IPS-NIHi11 (cell line): ENCODE measurements at places on chromosomes 1 and 21.

DNA sequence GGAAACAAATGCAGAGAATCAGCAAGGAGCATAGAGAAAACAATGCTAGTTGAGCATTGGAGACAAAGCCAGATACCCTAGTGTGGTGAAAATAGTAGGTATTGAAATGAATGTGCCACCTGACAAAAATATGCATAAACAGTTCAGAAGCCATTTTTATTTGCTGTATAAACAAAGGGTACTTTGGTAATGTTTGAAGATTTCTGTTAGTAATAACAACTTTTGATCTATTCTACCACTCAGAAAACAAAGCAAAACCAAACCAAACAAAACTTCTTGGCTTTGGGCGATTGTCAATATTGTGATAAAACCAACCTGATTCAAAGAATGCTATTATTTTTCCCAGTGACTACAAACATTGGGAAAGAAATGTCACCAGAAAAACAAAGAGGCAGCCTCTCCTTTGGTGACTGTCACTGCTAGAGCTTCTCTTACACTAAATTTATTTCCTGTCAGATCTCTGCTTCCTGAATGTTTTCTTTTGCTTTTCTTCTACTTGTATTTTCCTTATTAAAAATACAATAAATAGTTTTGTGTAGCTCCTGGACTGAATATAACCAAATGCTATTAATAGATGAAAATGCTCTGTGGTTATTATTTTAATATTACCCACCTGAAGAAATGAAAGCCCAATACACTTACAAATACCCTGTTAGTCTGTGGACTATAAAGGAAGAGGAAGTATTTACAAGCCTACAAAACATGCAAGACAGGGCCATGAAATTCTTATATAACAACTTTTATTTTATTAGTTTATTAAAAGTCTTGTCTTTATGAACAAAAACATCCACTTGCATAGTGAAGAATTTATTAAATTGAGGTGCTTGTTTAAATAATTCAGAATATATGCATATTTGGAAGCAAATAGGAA lies 5.7 kb downstream of the ATP6V1G3 start:
- no peak for DNase-seq

DNA sequence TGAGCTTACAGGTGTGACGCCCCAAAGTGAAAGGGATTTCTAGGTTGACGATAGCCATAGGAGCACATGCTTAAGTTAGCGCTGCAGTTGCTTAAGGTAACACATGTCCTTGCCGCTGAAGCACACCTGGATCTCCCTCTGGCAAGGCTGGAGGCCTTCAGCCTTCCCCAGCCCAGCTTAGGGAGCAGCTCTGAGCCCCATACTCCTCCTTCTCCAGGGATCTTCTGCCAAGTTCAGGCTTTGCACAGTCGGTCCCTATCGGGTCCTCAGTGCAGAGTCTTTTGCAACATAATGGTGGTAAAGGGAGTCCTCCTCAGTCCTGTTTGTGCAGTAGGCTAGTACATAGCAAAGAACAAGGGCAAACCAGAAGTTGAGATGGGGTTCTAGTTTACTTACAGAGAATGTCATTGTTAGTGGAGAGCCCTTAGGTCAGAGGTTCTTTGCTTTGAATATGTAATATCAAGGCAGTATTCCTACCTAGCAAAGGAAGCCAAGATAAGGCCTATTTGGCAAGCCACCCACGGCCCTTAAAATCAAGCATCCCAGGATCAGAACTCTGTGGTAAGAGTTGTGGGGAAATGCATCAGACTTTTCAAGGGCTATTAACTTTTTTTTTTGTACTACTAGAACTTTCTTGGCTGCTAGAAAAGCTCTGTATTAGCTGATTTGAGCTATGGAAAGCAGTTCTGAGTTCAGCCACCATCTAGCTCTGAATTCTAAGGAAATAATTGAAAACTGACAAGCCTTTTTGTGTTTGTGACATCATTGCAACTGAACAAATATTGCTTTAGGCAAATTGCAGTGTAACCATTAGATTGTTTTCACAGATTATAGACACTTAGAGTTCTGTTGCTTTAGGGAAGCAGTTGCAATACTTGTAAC lies 1.4 kb downstream of the EVA1C start:
- DNase-seq: no peak

GRCh38 chr1:37630426-37631028 lies 4.2 kb downstream of the RSPO1 start:
- DNase-seq: peak; percentile 45

DNA sequence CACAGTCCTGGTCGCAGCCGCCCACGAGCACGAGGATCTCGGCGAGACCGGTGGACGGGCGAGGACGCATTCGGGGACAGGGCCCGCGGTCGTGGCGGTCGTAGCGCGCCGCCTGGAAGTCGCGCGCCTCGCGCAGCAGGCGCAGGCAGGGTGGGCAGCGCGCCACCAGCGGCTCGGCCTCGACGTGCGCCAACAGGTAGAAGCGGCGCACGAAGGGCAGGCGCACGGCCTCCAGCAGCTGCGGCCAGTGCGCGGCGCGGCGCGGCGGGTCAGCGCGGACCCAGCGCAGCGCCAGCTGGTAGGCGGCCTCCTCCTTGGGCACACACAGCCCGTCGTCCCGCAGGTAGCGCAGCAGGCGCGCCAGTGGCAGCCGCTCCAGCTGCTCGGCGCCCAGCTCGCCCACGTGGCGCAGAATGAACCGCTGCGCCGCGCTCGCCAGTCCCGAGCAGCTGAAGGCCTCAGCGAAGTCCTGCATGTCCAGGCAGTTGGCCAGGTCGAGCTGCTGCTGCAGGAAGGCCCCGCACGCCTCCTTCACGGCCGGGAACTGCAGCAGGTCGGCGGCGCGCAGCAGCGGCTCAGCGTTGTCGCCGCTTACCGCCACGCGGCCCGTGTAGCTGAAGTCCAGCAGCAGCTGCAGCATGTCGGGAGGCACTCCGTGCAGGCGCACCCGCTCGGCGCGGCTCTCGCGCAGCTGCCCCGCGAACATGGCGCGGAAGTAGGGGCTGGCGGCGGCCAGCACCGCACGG lies 573 bp downstream of the KLHL21 start:
- peak; percentile 66 for DNase-seq

DNA sequence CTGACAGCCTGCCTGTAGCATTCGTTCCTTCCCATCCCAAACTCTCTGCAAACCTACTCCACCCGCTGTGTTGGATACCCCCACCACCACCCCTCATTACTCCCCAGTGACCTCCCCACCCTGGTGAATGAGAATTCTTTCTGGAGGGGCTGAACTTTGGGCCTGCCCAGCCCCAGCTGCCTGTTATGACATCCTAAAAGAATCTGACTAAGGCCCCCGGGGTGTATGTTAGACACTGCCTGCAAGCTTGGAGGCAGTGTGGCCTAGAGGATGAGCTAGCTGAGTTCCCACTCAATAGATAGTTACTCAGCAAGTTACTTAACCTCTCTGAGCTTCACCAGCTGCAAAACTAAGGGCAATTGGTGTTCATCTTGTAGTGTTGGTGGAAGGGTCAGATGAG lies 110.2 kb upstream of the FGGY start:
- no peak for DNase-seq

DNA sequence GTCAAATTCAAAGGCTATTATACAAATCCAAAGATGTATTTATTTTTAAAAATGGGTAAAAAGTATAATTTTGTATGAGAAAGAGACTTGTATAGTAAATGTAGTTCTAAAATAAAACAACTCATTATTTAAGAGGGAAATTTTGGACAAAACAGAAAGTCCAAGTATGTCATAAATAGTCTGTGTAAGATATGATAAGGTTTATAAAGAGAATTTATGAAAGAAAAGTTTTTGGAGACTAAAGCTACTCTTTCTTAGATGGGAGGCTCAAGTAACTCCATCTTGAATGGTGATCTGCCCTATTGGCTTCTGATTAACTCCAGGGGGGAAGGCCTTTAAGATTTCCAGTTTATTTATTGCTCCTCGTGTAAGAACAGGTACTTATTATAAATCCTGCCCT lies 14.7 kb upstream of the OR2T27 start:
- DNase-seq: no peak

GRCh38 chr1:189619682-189620332 lies 857.9 kb downstream of the BRINP3 start:
- no peak for DNase-seq

GRCh38 chr1:9286556-9286955 lies 6.1 kb upstream of the SPSB1 start:
- no peak for DNase-seq

DNA sequence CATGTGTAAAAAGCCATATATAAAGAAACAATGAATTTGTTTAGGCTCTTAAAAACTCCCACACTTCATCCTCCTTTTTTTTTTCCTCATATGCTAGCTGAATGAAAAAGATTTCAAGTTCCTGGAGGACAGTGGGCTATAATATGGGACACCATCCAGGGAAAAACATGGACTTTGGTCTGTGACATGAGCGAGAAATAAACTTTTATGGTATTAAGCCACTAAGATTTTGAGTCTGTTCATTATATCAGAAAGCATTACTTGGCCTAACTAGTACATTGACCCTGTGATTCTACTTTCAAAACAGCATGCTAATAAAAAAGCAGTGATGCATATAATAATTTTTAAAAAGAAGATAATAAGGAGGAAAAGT lies 392.3 kb upstream of the CAMK1G start:
- DNase-seq: no peak

GRCh38 chr1:71785000-71785399 lies 497.3 kb downstream of the NEGR1 start:
- no peak for DNase-seq

GRCh38 chr1:204359474-204360255 lies at the start of gene PLEKHA6:
PLEKHA6 (minus strand) TSS chr1:204359929; CDS start chr1:204273727, 86,202 bp downstream.
- peak; percentile 27 for DNase-seq

- no peak for DNase-seq
These were observed 39.3 kb downstream of the TAS1R2 start for GRCh38 chr1:18819986-18820790.

GRCh38 chr1:41492341-41492848 lies 7.9 kb upstream of the EDN2 start:
- peak; percentile 64 for DNase-seq

DNA sequence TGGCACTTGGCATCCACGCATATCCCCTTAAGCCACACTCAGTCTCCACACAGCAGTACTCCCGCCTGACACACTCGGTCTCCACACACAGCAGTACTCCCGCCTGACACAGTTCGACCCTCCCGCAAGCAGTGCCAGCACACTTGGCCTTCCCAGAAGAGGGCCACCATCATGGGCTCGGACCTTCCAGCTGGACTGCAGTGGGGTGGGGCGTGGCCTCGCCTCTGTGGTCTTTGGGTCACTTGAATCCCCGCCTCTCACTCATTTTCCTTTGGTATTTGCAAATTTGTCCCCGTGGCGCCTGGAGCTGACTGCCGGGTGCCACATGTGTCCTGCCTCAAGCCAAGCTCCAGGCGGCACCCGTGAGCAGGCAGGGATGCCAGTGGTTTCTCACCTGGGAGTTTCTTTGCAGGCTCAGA lies 63.7 kb downstream of the FAAP20 start:
- no peak for DNase-seq

DNA sequence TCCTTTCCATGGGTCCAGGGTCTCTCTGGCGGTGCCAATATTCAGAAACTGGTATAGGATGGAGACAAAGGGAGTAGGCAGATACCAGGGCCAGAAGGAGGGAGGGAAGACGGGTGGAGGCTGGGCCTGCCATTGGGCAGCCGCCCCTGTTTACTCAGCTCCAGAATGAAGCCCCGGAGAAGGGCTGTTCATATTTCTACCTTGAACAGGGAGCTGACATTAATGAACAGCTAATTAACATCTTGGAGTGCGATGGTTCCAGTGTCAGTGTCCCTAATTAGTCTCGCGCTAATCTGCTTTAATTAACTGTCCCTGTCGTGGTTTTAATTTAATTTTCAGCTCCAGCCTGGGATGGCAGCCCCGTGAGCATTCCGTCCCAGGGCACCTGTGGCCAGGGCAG lies 113.8 kb downstream of the EPHB2 start:
- no peak for DNase-seq

GRCh38 chr1:230323686-230324085 lies 102.4 kb downstream of the PGBD5 start:
- no peak for DNase-seq

- no peak for DNase-seq
These were observed 53.3 kb upstream of the GJA8 start for GRCh38 chr1:147849098-147849895.

DNA sequence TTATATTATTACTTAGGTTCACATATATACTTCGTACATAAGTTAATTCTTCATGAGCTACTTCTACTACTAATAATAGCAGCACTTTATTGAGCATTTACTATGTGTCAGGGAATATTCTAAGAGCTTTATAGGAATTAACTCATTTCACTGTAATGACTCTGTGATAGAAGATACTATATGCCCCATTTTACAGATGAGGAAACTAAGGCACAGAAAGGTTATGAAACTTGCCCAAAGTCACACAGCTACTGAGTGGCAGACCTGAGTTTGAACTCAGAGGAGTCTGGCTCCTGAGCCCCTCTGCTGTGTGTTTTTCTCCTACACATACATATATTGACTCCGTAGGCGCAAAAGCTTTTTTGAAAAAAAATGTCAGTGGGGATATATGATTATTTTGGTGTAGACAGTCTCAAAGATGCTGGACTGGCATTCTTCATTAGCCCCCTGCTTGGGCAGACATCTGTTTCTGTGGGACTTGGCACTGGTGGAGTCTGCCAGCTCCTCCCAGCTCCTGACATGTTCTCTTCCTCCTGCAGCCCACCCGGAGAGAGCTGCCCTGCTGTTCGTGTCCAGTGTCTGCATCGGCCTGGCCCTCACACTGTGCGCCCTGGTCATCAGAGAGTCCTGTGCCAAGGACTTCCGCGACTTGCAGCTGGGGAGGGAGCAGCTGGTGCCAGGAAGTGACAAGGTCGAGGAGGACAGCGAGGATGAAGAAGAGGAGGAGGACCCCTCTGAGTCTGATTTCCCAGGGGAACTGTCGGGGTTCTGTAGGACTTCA lies 70.9 kb downstream of the TCP10L start:
- DNase-seq: no peak

GRCh38 chr1:38336301-38336923 lies 289.8 kb upstream of the POU3F1 start:
- no peak for DNase-seq

- DNase-seq: no peak
These were observed 14.8 kb downstream of the NENF start for GRCh38 chr1:212447478-212447877.

GRCh38 chr21:15560383-15561056 lies 169.3 kb upstream of the USP25 start:
- DNase-seq: no peak

GRCh38 chr1:185367218-185367617 lies 50.2 kb upstream of the IVNS1ABP start:
- no peak for DNase-seq

- DNase-seq: no peak
These were observed 204.3 kb downstream of the SMYD3 start for GRCh38 chr1:246302711-246303317.

GRCh38 chr21:34204481-34205439 lies 131.4 kb downstream of the MRPS6 start:
- no peak for DNase-seq

DNA sequence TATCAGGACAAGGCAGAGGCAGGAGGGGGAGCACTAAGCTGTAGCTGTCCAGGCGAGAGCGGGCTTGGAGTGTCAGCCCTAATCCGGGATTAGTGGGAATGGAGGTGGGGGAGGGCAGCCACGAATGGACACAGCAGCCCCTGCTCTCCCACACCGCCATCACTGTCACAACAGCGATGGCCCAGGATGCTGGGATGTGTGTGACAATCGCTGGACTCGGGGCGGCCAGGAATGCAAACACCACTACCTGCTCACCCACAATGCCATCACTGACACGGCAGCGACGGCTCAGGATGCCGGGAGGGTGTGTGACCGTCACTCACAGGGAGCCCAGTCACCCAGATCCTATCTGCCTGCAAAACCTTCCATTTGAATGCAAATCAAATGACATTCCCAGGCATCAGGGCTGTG lies 2.9 kb downstream of the C2CD2 start:
- DNase-seq: no peak
